ENCODE measurements at places on chromosomes 3 and 15. TPM values are rescaled to one million over a fixed set of nuclear protein-coding genes. Genes with fewer than 3 reads are reported as not detected.

DLG1 gene
- total RNA-seq, result 54.1 TPM

LRRIQ4 gene
- not detected for total RNA-seq

ECE2 gene
- not detected for total RNA-seq

RLBP1 gene
- not detected for total RNA-seq

PCOLCE2 gene
- 2.6 TPM for total RNA-seq

ZNF774 gene
- 0.97 TPM for total RNA-seq

MUC20 gene
- not detected for total RNA-seq

ABHD17C gene
- total RNA-seq, result 4.2 TPM

ADCY5 gene
- not detected for total RNA-seq

SLC6A1 gene
- total RNA-seq, result not detected

PIF1 gene
- 12.6 TPM for total RNA-seq

OR5H15 gene
- total RNA-seq, result not detected

MYO5C gene
- 2.9 TPM for total RNA-seq

SLC6A11 gene
- not detected for total RNA-seq

CMTM8 gene
- 1.5 TPM for total RNA-seq

OR5K2 gene
- total RNA-seq, result not detected

SQOR gene
- 19.2 TPM for total RNA-seq

FBXW12 gene
- total RNA-seq, result not detected

TMC3 gene
- not detected for total RNA-seq

PIGZ gene
- total RNA-seq, result 2.6 TPM

SAMD7 gene
- not detected for total RNA-seq

NTRK3 gene
- not detected for total RNA-seq

RTP1 gene
- not detected for total RNA-seq

ATP13A4 gene
- not detected for total RNA-seq

BMF gene
- 2.6 TPM for total RNA-seq

MEX3B gene
- 5.8 TPM for total RNA-seq

CLDN11 gene
- 169 TPM for total RNA-seq

SUSD5 gene
- total RNA-seq, result 5.2 TPM

MAGEL2 gene
- total RNA-seq, result 0.32 TPM

CYP1A2 gene
- total RNA-seq, result not detected

ROBO2 gene
- total RNA-seq, result under 0.01 TPM

GOLGA6L6 gene
- not detected for total RNA-seq

C2CD4B gene
- 65.3 TPM for total RNA-seq

EFCC1 gene
- not detected for total RNA-seq

PDCD6IP gene
- total RNA-seq, result 89.7 TPM

KLHL6 gene
- 18.2 TPM for total RNA-seq

CHRNA7 gene
- total RNA-seq, result 2.0 TPM

ENTPD3 gene
- not detected for total RNA-seq

ZBED2 gene
- total RNA-seq, result not detected

SPINK8 gene
- total RNA-seq, result not detected

TTC21A gene
- 2.6 TPM for total RNA-seq

REC114 gene
- total RNA-seq, result not detected

RAD51 gene
- total RNA-seq, result 5.8 TPM

TM4SF18 gene
- 164 TPM for total RNA-seq

SMCO1 gene
- total RNA-seq, result not detected

STOML1 gene
- total RNA-seq, result 9.7 TPM

ITGA11 gene
- under 0.01 TPM for total RNA-seq

ASB14 gene
- not detected for total RNA-seq

PSTPIP1 gene
- not detected for total RNA-seq

TEX55 gene
- not detected for total RNA-seq

LSAMP gene
- 0.15 TPM for total RNA-seq

CHRM5 gene
- total RNA-seq, result not detected

LMAN1L gene
- total RNA-seq, result not detected

DNAH12 gene
- not detected for total RNA-seq

KLHL40 gene
- total RNA-seq, result not detected

GOLGA8Q gene
- total RNA-seq, result not detected

Data from epithelial cell of umbilical artery (primary cell).